ENCODE measurements at places on chromosomes 2 and 18.

DNA sequence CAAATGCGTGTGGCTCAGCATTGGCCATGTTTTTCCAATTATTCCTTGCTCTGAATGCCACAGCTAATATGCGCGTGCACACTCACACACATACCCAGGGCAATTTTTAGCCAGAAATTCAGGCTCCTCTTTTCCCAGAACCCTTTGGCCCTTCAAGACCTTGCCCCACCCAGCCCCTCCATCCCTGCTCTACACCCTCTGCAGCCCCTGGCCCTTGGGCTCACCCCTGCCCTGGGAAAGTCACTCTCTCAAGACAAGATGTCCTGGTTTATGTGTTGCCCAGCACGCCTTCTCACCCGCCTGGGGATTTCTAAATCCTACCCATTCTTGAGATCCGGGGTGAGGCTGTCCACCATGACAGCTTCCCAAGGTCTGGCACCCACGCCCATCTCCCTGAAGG lies 319.7 kb downstream of the CYP26B1 start:
- no peak for DNase-seq

- DNase-seq: no peak
Observed at GRCh38 chr2:227163485-227163997, 464 bp downstream of the COL4A4 start.

DNA sequence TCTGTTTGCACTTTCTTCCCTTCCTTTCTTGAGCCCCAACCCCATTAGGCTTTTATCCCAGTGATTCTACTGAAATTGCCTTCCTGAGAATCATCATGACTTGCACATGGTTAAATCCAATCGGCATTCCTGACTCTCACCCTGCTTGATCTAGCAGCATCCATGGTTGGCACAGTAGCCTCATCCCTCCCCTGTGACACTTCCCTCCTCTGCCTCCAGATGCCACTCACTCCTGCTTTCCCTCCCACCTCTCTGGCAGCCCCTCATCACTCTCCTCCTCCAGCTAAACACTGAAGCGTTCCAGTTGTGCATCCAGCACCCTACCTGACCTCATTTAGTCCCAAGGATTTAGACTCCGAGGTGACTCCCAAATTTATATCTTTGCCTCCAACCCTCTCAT lies 114.7 kb downstream of the GALNT14 start:
- DNase-seq: no peak

DNA sequence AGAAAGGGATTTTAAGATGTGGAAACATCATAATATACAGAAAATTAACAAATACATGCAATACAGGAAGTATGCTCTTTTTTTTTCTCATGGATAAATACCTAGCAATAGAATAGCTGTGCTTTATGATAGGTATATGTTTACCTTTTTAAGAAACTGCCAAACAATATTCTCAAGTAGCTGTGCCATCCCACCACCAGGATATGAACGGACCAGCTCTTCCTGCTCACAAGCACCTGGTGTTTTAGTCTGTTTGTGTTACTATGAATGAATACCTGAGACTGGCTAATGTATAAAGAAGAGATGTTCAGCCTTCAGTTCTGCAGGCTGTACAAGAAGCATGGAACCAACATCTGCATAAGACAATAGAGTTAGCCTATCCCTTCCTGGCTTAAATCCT lies 19.9 kb upstream of the UGT1A8 start:
- no peak for DNase-seq

DNA sequence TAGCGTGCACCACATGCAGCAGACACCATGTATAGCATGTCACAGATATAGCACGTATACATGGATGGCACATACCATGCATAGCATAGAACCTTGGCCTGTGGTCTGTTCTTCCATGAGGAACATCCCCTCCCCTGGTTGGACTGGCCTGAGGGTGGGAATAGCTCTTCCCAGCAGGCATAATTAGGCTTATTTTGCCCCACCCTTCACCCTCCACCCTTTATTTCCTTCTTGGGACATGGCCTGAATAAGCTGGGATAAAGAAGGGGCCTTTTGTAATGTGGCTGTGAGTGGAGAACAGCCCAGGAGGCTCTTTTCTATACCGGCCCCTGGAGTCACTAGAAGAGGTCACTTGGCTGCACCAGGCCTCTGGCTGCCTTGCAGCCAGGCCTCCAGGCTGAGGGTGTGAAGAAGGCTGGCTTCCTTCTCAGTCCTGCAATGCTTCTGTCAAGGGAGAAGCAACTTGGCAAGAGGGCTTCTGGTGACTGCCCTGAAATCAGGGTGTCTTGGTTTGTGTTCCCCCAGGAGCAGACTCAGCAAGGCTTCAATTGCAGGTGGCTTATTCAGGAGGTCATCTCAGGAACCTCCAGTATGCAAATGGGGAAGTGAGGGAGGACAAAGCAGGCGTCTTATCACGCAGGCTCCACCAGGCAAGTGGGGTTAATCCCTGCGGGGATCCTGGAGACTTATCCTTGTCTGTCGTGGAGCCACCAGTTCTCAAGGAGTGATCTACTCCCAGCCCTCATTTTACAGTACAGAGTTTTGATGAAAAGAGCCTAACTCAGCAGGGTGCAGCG lies 68.2 kb downstream of the HS6ST1 start:
- no peak for DNase-seq

DNA sequence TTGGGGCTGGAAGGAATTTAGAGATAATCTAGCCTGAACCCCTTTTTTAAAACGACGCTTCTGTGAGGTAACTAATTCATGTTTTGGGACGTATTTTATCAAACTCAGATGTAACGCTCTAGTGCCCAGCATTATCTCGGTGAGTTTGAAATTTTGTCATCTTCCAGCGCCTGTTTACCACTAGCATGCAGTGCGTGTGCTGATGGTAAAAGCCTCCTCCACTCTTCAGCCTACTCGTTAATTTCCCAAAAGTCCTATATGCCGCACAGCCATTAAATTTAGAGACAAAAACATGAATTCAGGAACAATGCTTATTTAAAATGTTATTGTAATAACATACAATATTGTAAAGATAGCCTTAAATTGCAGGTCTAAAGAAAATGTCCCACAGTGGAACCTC lies 2.8 kb downstream of the ZCCHC2 start:
- DNase-seq: no peak

DNA sequence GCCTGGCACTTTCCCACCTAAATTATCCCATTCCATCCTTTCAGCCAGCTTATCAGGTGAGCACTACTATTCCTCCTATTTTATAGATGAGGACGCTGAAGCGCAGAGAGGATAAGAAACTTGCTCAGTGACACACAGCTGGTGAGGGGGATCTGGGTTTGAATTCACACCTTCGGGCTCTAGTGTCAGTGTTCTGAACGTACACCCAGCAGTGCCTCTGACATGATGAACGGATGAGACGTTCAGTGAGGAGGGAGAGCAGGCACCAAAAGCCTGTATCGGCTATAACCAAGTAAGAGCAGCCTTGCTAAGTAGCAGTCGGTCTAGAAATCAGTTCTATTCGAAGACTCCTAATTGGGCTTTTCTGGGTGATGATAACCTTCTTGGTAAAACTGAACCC lies 167.0 kb downstream of the ASB1 start:
- no peak for DNase-seq

GRCh38 chr2:143856978-143857377 lies 662.9 kb downstream of the ZEB2 start:
- DNase-seq: no peak

GRCh38 chr2:20231598-20232026 lies 6.7 kb upstream of the SDC1 start:
- DNase-seq: no peak

- DNase-seq: no peak
Observed at GRCh38 chr18:44883671-44884070, 203.0 kb downstream of the SETBP1 start.

DNA sequence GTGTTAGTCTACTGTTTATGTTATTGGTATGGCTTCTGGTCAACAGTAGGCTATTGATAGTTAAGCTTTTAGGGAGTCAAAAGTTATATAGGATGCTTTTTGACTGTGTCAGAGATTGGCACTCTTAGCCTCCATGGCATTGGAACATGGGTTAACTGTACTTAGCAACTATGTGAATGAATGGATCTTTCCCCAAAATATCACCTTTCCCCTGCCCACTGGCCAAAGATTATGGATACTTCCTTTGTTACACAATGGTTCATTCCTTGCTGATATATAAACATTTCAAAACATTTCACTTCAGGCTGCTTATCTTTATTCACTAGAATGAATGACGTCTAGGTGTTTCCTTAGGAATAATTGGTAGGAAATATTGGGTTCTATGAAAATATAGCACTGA lies 62.1 kb upstream of the DOCK10 start:
- DNase-seq: no peak

DNA sequence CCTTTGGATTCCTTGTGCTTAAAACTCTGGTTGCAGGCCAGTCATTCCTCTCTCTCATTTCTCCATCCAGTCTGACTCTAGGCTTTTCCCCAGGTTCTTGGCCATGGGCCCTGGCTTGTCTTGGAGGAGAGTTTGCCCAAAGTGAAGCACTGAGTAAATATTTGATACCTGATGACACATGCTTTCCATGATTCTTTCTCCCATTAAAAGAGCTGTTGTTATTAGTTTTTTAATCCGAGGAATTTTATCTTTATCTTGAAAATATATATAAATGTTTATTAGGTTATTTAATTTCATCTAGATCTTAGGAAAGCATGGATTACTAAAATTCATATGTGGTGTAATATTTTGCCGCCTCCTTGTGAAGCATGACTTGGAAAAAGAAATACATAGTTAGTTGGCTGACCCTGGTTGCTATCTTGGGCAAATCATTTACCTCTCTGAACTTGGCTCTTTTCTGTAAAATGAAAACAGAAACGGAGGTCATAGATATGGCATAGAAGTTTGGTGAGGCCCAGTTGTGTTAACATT lies 650.1 kb downstream of the SLC4A3 start:
- DNase-seq: no peak

DNA sequence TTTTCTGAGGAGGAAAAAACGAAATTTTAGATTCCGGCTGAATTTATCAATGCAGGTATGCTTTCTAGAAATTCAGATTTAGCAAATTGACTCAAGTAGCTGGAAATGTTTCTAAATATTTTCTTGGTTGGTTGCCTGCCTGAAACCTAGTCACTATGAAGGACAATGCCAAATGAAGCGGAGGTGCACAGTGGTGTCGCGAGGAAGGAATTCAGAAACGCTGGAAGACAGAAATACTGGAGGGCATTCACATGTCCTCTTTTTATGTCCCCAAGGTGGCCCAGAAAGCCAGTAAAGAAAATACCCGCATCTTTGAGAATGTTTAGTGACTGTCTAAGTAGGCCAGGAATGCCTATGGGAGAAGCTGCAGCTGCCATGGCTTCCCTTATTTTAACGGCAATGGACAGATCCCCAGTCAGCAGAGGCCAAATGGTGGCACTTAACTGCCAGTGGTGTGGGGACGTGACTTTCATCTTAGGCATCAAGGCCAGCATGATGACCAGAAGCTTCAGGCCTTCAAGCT lies 15.8 kb upstream of the EFR3B start:
- DNase-seq: no peak

DNA sequence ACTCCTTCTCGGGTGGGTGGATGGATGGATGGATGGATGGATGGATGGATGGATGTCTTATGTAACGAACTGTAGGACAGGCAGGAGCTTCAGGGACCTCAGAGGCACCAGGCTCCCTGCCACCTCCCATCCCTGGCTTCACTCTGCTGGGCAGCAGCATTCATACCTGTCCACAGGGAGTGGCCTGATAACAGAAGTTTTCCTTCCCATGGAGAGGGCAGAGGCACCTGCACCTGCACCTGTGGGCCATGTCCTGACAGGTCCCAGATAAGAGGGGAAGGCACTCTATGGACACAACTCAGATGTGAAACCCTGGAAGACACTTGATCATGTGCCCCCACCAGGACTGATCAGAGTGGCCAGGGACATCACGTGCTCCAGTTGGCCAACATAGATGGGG lies 142.3 kb downstream of the GBX2 start:
- no peak for DNase-seq

- no peak for DNase-seq
Observed at GRCh38 chr18:35049111-35050027, 8.2 kb downstream of the MAPRE2 start.

DNA sequence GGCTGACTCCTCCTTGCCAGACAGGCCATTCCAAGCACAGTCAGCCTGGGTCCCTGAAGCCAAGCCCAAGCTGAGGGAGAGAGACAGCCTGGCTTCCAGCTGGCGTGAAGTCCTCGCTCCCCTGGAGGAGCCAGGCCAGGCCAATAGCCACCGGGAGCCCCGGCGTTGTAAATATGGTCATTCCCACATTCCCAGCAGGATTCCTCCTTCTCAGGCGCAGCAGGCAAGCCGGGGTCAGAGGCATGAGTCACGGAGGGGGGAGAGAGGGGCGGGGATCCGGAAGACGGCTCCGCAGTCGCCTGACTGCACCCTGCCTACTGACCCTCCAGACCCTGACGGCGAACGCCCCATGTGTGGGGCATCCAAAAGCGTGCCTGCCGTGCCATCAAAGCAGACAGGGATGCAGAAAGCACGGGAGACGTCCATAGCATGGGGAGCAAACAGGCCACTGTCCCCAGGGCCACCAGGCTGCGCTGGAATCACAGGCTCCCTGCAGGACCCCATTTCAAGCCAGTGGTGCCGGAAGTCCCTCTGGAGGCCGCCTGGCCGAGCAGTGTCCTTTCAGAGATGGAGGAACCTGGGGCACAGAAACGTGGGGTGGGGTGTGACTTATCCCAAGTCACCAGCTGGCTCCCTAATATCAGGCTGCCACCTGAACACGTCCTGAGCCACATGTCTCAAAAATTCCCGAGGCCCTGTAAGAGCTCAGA lies 48.2 kb downstream of the TWIST2 start:
- DNase-seq: no peak

DNA sequence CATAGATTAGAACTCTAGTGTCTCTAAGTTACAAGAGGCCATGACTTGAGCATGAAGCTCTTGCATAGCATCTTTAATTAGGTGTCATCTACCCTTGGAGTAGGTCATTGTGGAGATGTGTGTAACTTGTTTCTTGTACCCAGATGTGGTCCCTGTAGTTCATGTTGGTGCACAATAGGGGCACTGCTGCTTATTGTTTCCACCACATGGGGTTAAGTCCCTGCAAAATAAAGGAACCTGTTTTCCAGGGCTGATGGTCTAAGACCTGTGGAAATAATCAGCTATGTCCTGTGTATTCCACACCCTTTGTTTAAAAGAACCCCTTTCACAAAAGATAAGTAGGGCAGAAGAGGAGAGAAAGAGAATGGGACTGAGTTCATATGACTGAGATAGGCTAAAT lies 28.6 kb downstream of the ASXL3 start:
- DNase-seq: no peak

GRCh38 chr2:117853873-117854272 lies 39.4 kb downstream of the DDX18 start:
- DNase-seq: no peak

GRCh38 chr18:40326985-40327384 lies 1628.0 kb upstream of the PIK3C3 start:
- no peak for DNase-seq

DNA sequence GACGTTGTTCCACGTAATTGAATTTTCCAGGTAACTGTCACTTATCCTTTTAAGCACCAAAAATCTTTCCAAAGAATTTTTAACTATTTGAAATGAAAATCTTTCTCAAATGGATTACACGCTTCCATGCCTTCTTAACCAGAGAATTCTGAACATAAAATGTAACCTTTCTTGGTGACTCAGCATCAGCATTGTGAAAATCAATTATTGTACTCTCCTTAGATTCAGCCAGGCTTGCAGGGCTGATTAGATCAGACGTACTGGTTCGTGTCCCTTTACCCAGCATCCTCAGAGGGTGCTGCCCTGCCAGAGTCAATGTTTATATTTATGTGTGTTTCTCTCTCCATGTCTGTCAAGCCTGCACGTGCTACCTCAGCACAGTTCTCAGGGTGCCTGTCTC lies 623.9 kb downstream of the CNTNAP5 start:
- DNase-seq: no peak

All from T-cell (primary cell).